COR-L47 (cell line): ENCODE measurements at places on chromosomes 11 and 22.

- DNase-seq: no peak
Measured at GRCh38 chr22:40258501-40258915, 80.8 kb downstream of the TNRC6B start.

DNA sequence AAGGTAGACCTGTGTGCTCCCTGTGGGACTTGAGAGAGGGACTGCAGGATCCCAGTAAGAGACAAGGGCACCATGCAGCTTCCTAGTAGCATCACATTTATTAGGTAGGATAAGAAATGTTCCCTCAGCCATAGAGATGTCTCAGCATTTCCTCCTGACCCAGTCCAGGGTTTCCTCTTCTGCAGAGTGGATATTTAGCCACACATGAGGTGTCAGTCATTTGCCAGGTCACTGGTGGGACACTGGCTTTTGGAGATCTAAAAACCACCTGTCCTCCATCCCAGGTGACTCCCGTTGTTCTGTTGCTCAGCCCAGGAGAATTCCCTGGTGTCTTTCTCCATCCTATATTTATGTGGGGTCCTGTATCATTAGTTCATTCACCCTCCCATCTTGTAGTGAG is 117.5 kb upstream of the NNMT start:
- DNase-seq: no peak

- DNase-seq: no peak
Measured at GRCh38 chr22:30279046-30279788, 10.1 kb downstream of the CASTOR1 start.

DNA sequence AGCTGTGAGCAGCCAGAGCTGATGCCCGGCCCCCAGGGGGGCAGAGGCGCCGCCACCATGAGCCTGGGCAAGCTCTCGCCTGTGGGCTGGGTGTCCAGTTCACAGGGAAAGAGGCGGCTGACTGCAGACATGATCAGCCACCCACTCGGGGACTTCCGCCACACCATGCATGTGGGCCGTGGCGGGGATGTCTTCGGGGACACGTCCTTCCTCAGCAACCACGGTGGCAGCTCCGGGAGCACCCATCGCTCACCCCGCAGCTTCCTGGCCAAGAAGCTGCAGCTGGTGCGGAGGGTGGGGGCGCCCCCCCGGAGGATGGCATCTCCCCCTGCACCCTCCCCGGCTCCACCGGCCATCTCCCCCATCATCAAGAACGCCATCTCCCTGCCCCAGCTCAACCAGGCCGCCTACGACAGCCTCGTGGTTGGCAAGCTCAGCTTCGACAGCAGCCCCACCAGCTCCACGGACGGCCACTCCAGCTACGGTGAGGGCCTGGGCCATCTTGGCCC is 6.1 kb downstream of the CDC42EP1 start:
- no peak for DNase-seq

DNA sequence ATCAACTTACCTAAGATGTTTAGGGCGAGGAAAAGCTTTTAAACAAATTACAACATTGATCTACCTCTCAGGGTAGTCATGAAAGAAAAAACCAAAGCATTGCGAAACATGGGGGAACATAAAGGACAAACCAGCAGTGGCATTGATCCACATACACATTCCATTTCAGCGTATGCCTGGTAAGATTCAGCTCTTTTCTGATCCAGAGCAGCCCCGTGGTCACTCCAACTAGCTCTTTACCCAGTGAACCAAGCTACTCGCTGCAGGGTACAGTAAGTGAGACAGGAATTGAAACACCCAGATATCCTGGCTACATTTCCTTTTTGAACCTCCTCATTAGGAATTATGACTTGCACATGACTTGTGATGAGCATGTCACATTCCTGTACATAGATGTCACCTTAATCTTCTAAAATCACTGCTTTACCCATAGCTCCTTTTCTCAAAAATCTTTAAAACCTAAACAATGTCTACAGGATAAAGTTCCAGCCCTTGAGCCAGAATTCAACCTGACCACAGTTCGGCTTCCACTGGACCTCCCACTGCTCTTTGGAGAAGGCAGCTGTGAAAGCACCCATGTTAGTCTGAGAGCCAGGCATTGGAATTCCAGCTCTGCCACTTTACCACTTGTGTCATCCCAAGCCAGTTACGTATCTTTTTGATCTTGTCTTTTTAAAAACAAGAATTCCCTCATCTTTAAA is 42.9 kb upstream of the AKIP1 start:
- DNase-seq: no peak

GRCh38 chr11:79437278-79437980 is 3.4 kb downstream of the TENM4 start:
- peak; percentile 37 for DNase-seq

DNA sequence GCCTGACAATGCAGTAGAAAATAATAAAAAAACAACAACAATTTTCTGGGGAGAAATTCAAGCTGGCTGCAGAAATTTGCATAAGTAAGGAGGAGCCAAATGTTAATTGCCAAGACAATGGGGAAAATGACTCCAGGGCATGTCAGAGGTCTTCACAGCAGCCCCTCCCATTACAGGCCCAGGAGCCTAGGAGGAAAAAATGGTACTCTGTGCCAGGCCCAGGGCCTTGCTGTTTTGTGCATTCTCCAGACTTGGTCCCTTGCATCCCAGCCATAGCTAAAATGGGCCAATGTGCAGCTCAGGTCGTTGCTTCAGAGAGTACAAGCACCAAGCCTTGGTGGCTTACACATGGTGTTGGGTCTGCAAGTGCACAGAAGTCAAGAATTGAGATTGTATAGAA is 45.5 kb downstream of the MS4A2 start:
- DNase-seq: no peak

GRCh38 chr11:20601221-20601914 is 2.0 kb downstream of the SLC6A5 start:
- no peak for DNase-seq
